ENCODE measurements at places on chromosomes 4 and X.
A peak's percentile ranks its signal among the peaks of the same experiment; 100 is the strongest.

DNA sequence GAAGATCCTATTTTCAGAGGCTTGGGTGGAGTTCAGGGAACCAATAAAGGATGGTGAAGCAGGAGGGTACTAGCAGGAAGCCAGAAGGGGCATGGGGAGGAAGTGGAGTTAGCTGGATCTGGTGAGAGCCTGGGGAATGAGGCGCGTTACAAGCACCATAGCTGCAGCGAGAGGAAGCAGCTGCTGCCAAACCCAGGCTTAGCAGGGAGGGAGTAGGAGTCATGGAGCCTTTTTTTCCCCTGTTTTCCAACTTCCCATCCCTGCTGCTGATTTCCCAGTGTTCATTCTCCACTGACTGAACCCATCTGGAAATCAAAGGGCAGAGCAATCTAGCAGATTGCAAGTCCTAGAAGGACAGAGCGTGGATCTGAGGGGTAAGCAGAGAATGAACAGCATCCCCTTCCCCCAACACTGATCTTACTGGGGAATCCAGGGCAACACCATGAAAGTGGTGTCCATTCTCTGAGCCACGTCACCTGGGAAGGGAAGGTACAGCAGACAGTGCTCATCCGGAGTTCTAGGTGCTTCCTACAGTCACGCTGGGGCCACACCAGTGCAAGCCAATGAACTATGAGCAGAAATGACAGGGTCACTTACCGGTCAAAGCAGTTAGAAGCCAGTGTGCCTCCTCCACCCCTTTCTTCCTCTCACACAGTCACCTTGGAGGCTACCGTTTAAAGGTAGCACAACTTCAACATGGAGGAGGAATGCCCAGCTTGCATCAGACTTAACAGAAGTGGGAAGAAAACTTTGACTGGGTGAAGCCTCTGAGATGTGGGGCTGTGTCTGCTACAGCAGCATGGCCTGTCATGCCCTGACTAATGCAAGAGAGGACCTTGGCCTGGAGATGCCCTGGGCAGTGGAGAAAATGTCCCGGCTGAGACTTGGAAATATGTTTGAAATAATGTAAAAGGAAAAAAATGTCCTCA, 36.7 kb downstream of the SMIM20 start:
- DNase-seq: no peak

DNA sequence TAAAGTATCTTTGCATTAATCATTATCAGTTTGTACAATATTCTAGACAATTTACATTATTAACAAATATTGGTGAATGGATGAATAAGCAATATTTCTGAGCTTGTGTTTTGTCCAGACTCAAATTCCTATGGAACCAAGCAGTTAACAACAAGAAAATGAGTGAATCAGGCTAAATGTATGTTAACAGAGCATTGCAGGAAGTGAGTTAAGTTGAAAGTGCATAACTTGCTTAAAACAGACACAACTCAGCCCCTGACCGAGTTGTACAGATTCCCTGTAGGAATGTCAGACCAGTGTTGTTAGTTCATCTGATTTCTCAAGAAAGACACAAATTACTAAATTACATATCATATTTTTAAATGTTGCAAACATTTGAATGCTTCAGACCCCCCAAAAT, 23.7 kb upstream of the CSN1S1 start:
- DNase-seq: no peak

GRCh38 chr4:3385711-3386420, 55.9 kb upstream of the HGFAC start:
- DNase-seq: no peak

DNA sequence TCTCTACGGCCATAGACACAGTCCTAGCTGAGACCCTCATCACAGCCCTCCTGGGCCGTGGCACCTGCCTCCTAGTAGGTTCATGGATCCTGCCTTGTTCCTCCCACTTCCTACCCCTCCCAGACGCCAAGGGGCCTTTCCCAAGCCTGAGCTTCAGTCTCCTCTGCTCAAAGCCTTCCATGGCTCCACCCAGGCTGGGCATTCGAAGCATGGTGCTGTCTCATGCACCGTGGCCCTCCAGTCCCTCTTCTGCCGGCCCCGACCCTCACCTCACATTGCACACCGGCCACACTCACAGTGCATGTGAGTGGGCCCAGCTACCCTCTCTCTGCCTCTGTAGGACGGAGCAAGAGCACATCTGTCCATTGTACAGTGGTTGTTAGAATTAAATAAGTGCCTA, 21.7 kb upstream of the KIAA0232 start:
- no peak for DNase-seq

GRCh38 chr4:129821073-129821472, 725.1 kb downstream of the C4orf33 start:
- no peak for DNase-seq

DNA sequence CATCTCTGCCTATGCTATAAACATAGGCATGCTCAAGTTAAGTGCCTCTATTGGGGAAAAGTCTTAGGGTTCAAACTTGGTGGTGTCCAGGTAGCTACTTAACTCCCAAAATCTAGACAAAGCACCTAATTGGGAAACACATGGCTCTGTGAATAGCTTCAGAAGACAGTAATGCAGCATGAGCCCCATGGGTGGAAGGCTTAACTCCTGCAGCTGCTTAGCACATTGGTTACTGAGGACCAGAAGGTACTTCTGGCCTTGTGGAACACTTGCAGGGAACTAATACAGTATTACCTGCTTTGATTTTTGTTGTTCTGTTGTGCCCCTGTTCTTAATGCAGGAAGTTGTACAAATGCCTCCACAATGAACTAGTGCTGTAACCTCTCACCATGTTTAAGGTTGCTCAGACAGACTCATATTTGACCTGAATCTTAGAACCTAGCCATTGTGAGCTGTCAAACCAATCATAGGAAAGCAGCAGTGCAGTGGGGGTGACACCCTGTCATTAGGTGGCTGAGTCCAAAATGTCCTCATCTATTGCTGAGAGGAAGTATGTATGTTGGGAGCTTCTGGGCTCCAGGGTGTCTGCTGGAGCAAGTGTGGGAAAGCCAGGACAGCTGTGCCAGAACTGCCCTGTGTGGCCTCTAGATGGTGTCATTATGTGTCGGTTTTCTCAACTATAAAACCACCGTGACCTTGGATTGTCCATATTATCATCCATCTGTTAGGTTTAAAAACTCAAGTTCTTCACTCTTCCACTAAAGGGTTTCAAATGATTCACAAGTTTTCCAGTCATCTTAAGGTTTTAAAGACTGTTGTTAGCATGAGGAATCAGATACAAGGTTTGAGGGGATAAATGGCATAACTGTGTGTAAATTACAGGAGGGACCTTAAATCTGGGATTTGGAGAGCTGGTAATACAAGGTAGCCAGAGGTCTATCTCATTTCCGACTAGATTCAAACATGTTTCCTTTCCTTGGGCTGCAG, 69.9 kb upstream of the WDR1 start:
- no peak for DNase-seq

GRCh38 chrX:103918050-103918449, 44.4 kb upstream of the TMSB15B start:
- DNase-seq: peak; percentile 62
